ENCODE measurements at places on chromosomes 5 and 9.

DNA sequence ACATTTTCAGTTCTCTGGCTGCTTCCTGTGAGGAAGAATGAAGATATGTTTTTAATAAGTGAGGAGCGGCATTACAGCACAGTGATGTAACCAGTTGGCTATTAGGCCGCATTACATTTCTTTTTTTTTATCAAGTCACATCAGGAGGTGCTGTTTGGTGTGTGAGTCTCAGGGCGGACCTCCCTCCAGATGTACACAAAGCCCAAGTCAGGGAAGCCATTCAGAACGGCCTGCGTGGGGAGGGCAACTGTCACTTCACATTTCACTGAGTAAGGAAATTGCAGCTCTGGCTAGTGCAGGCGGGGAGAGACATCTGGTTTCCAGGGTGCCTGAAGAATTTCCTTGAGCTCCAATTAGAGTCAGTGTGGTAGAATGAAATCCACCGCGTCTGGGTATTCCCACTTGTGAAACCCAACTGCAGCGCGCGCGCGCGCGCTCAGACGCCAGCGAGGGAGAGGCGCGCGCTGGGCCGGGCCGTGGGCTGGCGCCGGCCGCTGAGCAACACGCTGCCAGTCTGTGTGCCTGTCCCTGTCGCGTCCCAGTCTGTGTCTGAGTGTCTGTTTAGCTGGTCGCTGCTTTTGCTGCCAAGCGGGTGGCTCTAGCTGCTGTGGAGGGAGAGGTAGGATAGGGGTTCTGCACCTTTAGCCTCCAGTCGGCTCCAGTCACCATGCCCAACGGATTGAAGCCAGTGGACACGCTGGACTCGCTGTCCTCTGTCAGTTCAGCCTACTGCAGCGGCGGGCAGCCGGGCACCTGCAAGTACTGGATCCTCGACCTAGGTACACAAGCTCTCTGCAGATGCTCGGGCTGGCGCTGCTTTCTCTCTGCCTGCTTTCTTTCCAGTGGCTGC is 140.8 kb upstream of the OTULINL start:
- DNase-seq: no peak

GRCh38 chr9:127873223-127873691 is 4.2 kb downstream of the AK1 start:
- no peak for DNase-seq

GRCh38 chr5:135379046-135379654 is 19.9 kb downstream of the MACROH2A1 start:
- no peak for DNase-seq

- DNase-seq: no peak
These were observed 45.2 kb upstream of the CKMT2 start for GRCh38 chr5:81187885-81188284.

DNA sequence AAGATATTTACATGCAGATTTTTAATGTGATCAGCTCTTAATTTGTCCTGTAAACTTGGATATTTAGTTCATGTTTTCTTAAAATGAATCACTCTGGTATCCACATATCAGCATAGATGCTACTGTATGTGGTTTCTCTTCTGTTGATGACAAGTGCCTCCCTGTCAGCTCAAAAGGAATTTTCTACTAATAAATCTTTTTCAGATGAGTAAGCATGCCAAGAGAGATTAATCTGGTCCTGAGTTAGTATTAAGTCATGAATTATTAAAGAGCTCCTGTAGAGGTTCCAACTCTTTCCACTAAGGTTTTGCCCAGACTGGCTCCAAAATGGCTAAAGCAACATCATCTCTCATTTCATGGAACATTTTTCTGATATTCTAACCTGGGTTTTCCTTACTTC is 129.2 kb downstream of the GOLPH3 start:
- no peak for DNase-seq

- DNase-seq: no peak
These were observed 734 bp downstream of the KIF27 start for GRCh38 chr9:83920469-83920926.

DNA sequence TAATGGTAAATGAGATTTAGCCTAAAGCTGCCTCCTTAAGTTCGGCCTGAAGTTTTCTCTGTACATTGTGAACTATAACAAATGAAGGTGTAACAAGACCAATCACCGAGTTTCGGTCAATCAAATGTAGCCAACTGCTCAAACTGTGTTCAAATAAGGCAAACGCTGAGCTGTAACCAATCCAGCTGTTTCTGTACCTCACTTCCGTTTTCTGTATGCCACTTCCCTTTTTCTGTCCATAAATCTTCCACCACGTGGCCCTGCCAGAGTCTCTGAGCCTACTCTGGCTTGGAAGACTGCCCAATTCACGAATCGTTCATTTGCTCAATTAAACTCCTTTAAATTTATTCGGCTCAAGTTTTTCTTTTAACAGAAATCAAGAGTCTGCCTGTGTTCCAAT is 193.5 kb upstream of the KLF9 start:
- DNase-seq: no peak

DNA sequence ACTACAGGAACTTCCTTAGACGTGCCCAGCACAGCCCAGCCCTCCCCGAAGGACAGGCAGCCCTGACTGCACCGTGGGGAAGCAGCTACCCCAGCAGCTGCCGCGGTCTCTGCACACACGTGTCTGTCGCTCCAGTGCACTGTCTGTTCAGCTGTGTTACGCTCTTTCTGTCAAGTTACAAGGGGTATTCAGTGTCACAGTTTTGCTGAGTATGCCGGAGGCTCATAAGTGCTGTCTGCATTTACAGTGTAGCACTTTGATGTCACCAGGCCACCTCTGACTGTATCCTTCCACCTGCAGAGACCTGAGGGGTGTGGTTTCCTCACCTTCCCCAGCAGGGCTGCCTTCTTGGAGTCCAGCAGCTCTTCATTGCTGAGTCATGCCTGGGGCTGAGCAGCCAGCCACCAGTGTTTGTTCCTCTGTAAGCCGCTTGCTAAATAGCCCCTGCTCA is 126.8 kb downstream of the EHMT1 start:
- DNase-seq: no peak

GRCh38 chr9:108845947-108846346 is 9.8 kb downstream of the ACTL7B start:
- DNase-seq: no peak

DNA sequence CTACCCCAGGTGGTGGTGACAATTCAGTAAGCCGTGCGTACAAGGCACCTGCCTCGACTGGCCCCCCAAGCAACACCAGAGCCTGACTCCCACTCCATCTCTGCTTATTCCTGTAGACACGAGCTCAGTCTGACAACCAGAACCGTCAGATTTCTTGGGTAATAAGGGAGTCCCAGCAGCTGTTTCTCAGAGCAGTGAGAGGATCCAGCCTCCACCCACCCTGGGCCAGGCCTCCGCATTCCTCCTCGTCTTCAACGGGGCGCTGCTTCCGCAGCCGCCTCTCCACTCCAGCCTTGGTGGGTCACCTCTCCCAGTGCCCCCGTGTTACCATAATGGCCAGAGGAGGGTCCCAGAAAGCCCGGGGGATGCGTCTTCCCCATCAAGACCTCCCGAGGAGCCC is 27.7 kb upstream of the GFPT2 start:
- DNase-seq: no peak

- no peak for DNase-seq
These were observed 405.4 kb upstream of the ACTBL2 start for GRCh38 chr5:57887851-57888621.

- DNase-seq: no peak
These were observed 183.0 kb downstream of the RGS3 start for GRCh38 chr9:113646491-113646890.

GRCh38 chr5:10441992-10442435 is 335 bp downstream of the ROPN1L start:
- no peak for DNase-seq

DNA sequence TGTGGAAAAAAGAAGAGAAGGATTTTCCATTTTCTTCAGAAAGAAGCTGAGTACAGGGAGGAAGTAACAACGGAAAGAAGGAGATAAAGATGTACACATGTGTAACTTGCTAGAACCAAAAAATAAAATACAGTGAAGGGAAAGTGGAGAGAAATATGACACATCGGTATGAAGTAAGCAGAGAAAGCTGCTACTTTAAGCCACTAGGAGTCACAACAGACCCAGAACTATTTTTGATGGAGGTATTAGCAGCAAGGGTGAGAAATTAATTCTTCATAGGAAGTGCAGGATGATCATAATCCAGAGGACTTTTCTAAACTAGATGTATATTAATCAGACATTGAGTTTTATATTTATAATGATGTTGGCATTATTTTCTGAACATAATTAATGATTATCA is 88.5 kb downstream of the FAM174A start:
- no peak for DNase-seq

- peak; percentile 13 for DNase-seq
These were observed 735 bp downstream of the ECPAS start for GRCh38 chr9:111483439-111483857.

DNA sequence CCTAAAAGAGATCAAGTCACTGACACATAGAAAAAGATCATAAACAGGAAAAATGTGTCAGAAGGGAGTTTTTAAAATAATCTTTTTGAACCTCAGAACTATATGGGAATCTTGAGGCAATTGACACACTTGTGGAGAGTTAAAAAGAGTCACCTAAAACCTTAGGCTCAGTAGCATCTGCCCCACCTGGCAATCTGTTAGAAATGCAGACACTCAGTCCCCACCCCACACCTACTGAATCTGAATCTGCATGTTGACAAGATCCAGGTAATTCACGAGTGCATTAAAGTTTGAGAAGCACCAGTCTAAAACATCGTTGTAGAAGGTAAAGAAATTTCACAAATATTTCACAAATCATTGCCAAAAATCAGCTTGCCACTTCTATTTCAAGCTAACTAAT is 388.3 kb downstream of the NR2F1-AS1 start:
- no peak for DNase-seq

DNA sequence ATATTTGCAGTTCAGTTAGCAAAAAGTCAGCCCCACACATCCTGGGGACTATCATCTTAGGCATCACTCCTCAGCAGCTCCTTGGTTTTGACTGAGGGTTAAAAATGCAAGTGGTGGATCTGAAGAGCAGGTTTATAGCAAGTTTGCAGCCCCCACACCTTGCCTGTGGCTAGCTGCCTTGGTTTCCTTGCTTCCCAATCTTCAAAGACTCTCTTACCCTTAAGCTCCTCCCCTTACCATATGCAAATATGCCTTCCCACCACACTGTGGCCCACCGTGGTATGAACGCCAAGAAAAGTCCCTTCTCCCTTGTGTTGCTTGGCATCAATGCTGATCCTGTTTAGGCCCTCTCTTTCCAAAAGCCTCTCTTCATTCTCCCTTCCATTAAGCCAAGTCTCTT is 45.0 kb upstream of the AGXT2 start:
- DNase-seq: no peak

DNA sequence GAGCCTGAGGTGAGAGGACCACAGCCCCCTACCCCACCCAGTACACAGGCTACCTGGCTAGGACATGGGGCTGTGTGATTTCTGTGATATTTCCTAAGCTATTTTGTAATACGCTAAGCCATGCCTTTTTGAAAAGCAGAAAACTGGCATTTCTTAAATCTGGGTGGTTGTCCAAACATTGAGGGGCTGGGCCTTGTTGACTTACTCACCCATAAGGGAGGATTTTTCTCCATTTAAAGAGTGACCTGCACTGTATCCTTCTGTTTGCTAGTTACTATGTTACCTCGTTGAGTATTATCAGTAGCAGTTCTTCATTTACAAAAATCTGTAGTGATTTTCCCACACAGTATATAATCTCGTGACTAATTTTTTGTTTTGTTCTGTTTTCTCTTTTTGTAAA is 117.5 kb upstream of the OTULINL start:
- no peak for DNase-seq

DNA sequence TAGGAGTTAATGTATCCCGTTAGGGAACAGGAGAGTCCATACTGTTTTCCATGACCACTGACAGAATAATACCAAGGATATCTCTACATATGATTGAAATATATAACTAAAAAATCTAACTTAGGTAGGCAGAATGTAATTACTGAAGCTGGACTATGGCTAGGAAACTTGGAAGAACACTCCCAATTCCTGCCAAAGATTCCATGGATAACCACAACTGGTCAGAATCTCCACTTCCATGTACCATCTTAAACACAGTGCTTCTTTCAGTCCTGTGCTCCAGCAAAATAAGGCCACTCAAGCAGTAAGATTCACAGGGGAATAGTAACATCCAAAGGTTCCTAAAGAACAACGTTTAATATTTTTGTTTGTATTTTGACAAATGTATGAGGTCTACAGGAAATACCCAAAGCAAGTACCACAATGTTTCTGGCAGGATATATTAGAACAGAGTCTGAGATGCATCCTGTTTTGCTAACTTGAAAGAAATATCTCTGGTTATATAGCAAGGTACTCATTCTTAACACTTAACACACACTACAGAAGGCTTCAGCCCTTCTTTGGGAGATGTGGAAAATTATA is 295.0 kb downstream of the ADAMTS6 start:
- DNase-seq: no peak

GRCh38 chr5:143174714-143175398 is 228.6 kb downstream of the NR3C1 start:
- no peak for DNase-seq

DNA sequence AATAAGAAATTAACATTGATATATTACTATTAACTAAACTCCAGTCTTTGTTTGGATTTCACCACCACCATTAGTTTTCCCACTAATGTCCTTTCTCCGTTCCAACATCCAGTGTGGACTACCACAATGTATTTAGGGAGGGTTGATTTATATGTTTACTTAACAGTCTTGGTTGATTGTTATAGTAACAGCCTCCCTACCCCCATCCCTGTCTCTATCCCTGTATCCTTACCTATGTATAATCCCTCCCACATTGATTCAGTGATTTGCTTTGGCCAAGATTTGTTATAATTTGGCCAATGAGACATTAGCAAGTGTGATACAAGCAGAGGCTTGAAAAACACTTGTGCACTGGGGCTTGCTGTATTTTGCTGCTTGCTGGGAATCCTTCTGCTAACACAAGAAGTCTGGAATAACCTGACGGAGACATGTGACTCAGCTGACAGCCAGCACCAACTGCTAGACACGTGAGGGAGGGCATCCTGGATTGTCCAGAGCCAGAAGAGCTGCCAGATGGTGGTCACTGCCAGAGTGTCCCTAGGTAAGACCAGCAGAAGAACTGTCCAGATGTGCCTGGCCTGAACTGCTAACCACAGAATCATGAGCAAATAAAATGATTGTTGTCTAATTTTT is 51.2 kb upstream of the TCF7 start:
- DNase-seq: no peak

DNA sequence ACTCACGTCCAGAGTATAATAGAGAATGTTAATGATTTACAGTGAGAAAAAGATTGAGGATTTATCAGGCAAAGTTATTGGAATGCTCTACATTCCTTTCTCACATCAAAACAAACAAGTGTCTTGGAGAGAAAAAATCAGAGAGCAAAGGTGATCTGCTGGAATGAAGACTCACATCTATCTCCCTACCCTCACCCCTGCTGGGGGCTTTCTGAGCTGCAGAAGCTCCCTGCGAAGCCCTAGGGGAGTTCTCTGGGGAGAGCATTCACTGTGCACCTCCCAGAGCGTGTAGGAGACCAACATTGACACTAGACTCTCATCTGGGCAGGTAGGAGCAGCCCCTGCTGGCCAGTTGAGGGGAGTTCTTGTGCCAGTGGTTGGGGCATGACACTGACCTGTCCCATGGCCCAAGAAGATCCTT is 76.6 kb upstream of the ADAMTS16 start:
- no peak for DNase-seq

- no peak for DNase-seq
These were observed at the start of gene CCNJL for GRCh38 chr5:160312134-160312959. CCNJL (minus strand) TSS chr5:160312564; CDS start chr5:160311923, 641 bp downstream.

All from stimulated activated CD8-positive, alpha-beta memory T cell treated with anti-CD3 and anti-CD28 coated beads, Interleukin-15, amount 100 ng/mL, for 24 hours (primary cell).